ENCODE measurements at places on chromosomes 12 and 14.

- no peak for DNase-seq
Measured at GRCh38 chr14:69647213-69647612, 35.8 kb downstream of the SUSD6 start.

- peak; percentile 28 for DNase-seq
Measured at GRCh38 chr12:121297435-121297991, 1.0 kb upstream of the CAMKK2 start.

DNA sequence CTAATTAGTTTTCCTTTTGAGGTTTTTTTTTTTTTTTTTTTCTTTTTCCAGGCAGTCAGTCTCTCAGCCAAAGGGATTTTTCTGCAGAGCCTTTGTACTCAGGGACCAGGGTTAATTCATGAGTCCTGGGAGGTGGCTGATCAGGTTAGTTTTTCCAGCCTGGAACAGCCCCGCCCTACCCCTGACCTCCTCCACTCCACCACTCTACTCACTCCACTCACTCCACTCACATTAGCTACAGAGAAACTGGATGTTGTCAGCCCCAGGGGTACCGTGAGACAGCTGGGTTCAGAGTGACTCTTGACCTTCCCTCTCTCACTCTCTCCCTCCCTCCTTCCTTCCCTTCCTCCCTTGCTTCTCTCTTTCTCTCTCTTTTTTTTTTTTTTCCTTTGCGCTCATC, 161.0 kb downstream of the CRADD start:
- DNase-seq, result no peak

- DNase-seq, result no peak
Measured at GRCh38 chr12:32048791-32049190, 57.9 kb upstream of the BICD1 start.

GRCh38 chr12:117032593-117033381, 66.4 kb downstream of the TESC start:
- DNase-seq, result no peak

DNA sequence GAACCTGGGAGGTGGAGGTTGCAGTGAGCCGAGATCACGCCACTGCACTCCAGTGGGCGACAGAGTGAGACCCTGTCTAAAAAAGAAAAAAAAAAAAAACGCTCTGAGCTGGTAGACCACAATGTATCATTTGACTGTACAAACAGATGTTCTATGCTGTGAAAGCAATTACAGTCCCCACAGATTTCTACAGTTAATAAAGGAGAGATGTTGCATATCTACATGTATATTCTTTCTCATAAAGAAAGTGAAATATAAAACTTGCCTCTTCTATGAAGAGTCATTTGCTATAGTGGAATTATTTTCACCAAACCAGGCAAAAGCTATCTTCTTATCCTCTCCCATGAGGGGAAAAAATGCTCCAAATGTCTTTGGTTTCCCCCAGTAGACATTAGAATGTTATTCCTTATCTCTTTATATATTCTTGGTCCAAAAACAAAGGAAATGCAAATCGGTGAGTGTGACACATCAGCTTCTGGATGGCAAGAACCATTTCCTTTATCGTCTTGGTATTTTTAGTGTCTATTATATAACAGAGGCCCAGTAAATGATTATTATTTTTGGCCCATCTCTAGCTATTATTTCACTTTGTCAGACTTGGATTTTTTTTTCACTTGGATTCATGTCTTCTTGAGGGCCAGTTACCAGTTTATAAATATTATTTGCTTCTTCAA, 230.4 kb downstream of the SSPN start:
- no peak for DNase-seq

- no peak for DNase-seq
Measured at GRCh38 chr14:44388306-44388705, 118.8 kb downstream of the FSCB start.

DNA sequence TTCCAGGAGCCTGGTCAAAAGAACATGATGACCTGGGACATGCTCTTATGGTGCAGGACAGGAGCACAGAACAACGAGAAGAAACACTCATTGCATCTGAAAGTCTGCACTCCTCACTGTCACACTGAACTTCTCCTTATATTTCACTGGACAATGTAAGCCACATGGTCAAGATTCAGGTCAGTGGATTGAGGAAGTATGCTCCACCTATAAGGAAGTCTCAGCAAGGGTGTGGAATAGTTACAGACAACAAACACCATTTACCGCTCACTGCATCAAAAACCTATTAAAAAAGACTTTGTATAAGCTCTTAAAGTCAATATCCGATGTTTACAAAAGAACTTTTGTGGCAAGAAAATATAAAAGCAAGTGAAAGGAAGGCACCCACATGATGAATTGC, 153.1 kb upstream of the FOXG1 start:
- DNase-seq, result no peak

DNA sequence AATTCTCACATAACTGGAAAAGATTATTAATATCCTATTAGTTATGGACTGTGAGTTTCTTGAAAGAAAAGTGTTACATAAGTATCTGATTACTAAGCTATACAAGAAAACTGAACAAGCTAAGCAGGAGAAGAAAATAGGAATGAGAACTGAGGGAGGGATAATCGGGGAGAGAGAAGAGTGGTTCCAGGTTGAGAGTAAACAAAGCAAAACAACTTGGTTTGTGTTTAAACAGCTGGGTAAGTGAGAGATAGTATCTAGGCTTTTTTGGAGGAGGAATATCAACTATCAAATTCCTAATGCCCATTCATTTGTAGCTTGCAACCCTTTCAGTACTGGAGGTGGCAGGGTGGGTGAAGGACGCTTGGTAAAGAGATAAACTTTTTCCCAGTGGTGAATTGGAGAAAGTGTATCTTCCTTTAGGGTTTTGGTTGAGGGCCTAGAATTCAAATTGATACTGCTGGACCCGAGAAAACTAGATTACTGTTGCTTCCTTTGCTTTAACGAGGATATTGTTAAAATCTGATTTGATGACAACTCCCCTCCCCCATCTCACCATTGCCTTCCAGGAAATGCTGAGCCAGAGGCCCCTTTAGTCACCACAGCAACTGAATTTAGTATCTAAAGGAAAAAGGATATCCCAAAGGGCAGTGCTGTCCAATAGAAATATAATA, 2.0 kb upstream of the SLC2A3 start:
- no peak for DNase-seq

DNA sequence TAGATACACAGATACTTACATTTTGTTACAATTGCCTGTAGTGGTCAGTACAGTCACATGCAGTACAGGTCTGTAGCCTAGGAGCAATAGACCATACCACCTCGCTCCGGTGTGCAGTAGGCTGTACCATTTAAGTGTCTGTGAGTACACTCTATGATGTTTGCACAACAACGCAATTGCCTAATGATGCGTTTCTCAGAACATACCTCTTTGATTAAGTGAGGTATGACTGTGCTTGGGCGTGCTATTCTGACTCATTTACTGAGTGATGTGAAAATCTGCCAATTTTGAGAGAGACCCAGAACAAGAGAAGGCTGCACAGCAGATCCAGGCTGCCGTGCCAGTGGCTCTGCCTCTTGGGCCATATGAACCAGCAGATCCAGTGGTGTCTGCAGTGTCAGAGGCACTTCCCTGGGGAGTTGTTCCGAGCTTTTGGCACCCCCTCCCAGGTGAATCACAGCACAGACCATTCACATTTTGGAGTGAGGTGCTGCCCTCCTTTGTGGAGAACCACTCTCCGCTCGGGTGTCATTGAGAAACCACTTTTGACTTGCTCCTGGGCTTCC, 20.4 kb downstream of the DLK1 start:
- DNase-seq, result peak; percentile 52

DNA sequence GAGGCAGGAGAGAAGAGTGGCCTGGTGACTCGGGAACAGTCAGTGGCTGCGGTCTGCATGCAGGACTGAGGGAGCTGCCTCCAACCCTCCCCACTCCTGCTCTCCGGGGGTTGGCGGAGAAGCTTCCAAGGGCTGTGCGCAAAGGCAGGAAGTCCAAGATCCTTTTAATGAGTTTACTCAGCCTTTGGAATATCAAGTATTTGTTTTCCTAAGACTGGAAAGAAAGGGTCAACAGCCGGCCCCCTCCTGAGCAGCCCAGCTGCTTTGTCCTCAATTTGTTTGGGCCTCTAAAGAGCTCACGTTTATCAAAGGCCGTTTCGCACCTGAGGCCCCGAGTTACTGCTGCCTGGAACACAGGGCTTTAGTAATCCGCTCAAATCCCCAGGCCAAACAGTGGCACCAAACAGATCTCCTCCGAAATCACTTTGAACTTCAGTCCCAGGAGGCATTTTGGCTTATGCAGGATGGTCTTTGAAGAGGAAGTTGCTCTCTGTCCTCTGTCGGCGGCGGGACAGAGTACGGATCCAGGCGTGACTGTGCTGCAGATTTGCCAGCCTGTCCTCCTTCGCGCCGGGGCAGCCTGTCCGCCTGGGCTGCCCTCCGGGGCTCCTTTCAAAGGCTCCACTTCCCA, 117.2 kb upstream of the FZD10 start:
- no peak for DNase-seq

GRCh38 chr12:51797301-51797700, 51.2 kb downstream of the FIGNL2 start:
- no peak for DNase-seq

DNA sequence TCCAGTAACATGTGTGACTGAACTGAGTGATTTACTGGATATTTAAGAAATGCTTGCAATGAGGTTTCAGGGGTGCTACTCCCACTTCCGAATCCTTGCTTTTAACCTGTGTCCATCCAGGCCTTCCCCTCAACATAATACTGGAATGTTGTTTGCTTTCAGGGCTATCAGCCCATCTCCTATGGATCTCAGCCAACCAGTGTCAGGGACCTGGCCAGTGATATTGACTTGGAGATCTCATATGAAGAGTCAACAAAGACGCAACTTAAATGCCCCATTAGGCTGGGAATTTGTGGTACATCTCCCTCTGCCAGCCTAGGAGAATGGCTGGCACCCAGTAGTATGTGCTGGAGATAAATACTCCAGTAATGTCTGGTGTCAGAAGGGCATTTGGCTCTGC, 889 bp upstream of the IFT43 start:
- no peak for DNase-seq

DNA sequence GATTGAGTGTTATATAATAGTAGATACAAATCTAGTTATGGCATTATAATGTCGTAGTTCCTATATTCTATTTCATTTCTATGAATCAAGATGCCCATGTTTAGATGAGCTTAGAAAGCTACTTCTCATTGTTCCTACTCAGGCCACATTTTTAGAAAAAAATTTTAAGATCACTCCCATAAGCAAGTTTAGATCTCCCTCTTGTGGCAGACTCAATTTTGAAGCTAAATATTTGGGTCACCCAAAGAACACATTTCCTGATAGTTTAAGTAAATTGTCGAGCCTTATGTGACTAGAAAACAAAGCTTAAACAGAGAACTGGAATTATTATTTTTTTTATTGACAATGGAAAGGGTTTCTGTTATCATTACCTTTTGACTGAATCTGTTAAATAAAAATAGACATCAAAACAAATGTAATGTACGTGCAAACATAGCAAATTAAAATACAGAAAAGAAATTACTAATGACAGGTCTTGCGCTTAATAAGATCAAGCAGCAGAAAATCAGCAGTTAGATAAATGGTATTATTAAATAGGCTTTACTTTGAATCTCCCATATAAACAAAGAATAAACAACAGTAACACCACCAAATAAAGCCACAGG, 180.2 kb downstream of the ACSS3 start:
- DNase-seq, result peak; percentile 65

- no peak for DNase-seq
Measured at GRCh38 chr12:116727891-116728290, 10.0 kb downstream of the SPRING1 start.

GRCh38 chr12:65926119-65926908, 102.0 kb downstream of the HMGA2 start:
- no peak for DNase-seq

GRCh38 chr12:92582893-92583292, 119.9 kb upstream of the PLEKHG7 start:
- DNase-seq, result no peak

GRCh38 chr12:108779998-108780688, 48.8 kb upstream of the CORO1C start:
- DNase-seq, result no peak

DNA sequence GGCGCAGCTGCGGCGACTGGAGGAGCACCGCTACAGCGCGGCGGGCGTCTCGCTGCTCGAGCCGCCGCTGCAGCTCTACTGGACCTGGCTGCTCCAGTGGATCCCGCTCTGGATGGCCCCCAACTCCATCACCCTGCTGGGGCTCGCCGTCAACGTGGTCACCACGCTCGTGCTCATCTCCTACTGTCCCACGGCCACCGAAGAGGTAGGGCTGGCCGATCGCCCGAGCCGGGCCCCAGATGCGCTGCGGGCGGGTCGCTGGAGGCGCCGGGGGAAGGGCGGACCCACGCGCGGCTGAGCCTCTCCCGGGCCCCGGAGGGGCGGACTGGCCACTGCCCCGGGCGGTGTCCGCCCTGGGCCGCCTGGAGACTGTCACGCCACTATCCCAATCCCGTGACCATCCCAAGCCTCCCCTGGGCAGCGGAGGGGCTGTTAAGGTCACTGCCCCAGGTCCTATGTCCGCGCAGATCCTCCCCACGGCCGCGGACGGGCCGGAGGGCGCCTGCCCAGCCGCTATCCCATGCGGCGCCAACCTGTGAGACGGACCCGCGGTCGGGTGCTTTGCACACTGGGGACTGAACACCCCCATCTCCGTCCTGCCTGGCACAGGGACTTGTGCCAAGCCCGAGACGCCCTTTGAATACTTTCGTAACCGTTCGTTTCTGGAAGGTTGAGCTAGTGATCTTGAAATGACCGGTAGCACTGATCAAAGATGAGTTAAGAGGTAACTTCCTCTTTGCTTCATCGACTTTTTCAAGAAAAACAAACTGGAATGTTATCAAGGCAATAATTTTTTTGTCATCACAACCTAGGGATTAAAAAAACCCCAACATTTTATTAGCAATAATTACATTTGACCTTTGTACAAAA, 725 bp downstream of the CHPT1 start:
- no peak for DNase-seq

DNA sequence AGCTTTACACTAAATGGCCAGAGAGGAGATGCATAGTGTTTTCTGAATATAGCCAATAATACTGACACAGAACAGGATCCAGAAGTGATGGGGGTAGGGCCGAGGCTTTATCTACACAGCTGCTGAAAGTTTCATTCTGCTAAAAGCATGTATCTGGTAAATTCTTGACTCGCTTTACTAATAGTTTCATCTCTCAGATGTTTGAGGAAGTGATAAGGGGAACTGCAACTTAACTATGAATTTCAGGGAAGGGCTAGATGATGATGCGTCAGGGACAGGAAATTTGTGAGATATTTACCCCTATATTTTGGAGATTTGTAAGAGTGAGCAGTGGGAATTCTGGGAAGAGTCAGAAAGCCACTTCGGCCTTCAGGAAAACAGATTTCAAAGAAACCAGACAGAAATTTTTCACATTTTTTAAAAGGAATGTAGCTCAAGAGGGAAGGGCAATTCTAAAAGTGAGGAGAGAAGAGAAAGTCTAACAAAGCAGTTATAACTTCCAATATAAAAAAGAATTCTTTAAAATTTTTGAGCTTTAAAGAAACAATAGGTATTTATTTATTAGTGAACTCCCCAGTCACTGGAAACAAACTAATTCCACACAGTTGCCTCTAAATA, 243.1 kb downstream of the BCAT1 start:
- DNase-seq, result no peak
